ENCODE measurements at places on chromosomes 4 and X.

DNA sequence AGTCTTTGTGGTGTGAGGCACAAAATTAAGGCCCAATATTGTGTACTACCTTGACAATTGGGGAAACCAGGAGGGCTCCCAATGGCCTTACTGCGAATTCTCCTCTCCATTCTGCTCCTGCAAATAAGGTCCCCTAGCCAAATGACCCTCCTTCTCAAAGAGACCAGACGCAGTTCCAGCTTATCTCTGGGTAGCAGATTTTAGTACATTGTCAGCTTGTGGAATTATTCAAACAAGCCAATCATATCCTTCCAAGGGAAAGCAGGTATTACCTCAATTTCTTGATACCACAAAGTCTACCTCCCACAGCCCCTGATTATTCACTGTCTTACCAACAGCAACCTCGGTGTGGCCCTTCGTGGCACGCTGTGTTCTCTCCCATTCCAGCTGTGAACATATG lies 7.8 kb upstream of the ZBTB33 start:
- no peak for DNase-seq

GRCh38 chr4:152771741-152772533 lies 7.6 kb downstream of the TIGD4 start:
- no peak for DNase-seq

GRCh38 chrX:74246524-74246923 lies 57.5 kb upstream of the ZCCHC13 start:
- DNase-seq = no peak

GRCh38 chr4:144283526-144283925 lies 143.0 kb upstream of the GYPA start:
- DNase-seq = no peak

GRCh38 chrX:80765220-80765625 lies 44.5 kb downstream of the BRWD3 start:
- no peak for DNase-seq

- DNase-seq = no peak
Measured at GRCh38 chr4:6991771-6992557, 51.2 kb upstream of the TADA2B start.

- no peak for DNase-seq
Measured at GRCh38 chr4:25223802-25224375, 9.9 kb upstream of the PI4K2B start.

- no peak for DNase-seq
Measured at GRCh38 chr4:81498046-81498445, 26.3 kb upstream of the RASGEF1B start.

- no peak for DNase-seq
Measured at GRCh38 chr4:68465058-68465457, 17.8 kb downstream of the TMPRSS11E start.

DNA sequence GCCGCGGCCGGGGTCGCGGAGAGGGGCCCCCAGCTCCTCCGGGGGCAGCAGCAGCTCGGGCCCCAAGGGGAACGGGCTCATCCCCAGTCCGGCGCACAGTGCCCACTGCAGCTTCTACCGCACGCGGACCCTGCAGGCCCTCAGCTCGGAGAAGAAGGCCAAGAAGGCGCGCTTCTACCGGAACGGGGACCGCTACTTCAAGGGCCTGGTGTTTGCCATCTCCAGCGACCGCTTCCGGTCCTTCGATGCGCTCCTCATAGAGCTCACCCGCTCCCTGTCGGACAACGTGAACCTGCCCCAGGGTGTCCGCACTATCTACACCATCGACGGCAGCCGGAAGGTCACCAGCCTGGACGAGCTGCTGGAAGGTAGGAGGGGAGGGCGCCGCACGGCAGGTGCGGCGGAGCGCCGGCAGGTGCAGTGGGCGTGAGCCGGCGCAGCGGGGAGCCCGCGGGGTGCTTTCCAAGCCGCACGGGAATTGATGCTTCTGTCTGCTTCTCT lies 886 bp downstream of the DCLK2 start:
- no peak for DNase-seq

DNA sequence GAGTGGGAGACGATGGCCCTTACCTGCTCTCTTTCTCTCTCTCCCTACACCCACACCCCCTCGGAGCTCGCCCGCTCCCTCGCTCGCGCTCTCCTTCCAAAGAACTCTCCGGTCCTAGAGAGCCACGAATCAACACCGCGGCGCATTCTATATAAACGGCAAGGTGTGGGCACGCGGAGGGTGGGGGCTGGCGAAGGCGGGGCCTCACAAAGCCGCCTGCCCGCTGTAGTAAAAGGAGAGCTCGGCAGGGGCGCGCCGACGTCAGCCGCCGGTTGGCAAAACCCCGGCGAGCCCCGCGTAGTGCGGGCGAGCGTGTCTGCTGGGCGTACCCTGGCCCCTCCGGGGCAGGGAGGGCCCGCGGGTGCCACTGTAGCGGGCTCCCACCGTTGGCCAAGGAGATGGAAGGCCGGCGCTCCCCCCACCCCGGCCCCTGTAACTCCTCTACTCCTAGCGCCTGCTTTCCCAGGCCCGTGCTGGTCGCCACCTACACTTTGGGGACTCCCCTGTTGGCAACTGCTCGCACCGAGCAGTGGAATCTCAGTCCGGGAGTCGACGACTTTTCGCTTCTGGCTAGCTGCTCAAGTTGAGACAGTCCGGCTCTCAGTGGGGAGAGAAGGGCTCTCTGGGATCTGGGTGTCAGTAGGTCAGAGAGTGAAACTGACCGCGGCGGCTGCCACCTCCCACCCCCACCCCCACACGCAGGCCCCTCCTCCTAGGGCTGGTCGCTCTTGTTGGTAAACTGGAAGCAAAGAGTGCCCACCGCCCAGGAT lies 325.5 kb upstream of the F9 start:
- DNase-seq = no peak

DNA sequence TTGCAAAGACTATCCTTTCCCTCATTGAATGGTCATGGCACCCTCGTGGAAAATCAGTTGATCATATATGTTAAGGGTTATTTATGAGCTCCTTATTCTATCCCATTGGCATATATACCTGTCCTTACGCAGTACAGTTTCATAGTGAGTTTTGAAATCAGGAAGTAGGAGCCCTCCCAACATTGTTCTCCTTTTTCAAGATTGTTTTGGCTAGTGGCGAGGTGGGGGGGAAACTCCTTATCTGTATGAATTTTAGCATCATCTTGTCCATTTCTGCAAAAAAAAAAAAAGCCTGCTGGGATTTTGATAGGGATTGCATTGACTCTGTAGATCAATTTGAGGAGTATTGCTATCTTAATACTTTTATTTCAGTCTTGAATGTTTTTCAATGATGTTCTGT lies 2.5 kb upstream of the USP9X start:
- no peak for DNase-seq

DNA sequence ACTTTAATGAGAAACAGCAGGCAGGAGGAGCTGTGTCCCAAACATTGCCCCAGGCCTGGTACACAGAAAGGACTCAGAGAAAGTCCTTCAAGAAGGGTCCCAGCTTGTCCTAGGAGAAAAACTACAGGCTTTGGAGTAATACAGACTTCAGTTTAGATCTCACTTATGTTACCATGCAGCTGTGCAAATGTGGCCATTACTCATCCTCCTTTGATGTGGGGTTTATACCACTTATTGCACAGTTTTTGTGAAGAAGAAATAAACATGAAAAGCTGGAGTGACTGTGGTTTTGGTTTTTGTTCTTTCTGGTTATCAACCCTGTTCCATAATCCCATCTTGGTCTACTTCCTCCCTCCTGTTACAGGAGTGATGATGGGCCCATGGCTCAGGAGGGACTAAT lies 8.1 kb upstream of the CYTL1 start:
- no peak for DNase-seq

DNA sequence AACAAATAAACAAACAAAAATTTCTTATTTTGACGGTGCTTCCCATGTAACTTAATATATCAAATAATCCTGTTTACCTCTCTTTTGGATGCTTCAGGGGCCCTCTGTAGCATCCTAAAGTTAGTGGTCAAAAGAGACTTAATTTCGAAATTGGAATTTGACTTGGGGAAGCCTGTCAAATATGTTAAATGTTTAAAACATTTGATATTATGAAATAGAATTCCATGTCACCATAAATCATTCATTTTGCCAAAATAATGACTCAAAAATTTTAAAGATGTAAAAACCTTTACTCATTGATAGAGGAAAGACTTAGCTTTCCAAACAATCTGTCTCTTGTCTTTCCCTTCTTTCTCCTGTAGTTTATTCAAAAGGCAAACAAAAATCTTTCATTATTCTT lies 20.6 kb upstream of the TEX13A start:
- no peak for DNase-seq

- no peak for DNase-seq
Measured at GRCh38 chrX:105981772-105982485, 56.6 kb downstream of the SERPINA7 start.

- DNase-seq = no peak
Measured at GRCh38 chr4:187118602-187119120, 395.0 kb upstream of the FAT1 start.

- DNase-seq = no peak
Measured at GRCh38 chr4:100421361-100421978, 96.4 kb downstream of the EMCN start.

DNA sequence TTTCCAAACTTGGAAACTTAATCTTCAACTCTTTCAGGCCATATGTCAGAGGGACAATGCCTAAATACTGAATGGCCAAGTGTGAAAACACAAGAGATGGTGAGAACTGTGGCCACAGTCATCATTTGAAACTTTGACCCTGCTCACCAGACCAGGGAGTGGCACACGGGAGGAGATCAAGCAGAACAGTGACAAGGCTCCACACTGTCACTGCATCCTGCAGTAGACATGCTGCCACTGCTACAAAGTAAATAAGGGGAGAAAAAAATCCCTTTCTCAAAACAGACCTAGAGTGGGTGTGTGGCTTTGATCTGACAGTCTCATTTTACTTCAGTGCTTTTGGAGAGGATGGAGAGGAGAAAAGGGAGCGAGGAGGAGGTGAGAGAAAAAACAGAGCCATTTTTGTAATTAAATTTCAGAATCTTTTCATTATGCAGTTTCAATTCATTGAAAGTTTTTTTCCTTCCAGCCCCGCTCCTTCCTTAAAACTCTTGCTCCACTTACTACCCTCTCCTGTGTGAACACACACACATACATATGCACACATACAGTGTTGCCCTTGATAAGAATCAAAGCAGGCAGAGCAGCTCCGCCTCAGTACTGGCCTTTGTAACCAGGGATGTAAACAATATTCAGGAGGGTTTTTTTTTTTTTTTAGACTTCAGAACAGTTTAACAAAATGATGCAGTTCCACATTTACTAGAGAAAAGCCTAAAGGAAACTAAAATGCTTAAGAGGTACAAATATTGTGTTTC lies 34.4 kb downstream of the NEXMIF start:
- DNase-seq = no peak

GRCh38 chrX:62931625-62932024 lies 419.5 kb downstream of the SPIN4 start:
- no peak for DNase-seq

DNA sequence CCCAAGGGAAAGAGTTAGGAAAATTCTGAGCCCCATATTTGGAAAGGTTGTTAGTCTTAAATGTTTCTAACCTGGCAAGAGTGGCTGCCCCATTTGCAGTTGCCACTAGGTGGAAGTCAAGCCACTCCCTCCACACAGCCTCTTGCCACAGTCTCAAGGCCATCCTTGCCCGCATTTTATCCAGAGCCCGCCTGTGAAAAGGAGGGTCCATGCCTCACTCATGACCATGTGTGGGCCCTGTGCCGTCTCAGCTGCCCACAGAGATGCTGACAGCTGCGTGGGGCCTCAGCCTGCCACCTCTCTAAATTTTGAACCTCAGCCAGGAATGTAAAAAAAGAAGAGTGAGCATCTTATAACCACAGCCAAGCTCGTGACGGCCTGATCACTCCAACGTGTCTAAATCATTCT lies 201.5 kb upstream of the FAM241A start:
- DNase-seq = no peak

DNA sequence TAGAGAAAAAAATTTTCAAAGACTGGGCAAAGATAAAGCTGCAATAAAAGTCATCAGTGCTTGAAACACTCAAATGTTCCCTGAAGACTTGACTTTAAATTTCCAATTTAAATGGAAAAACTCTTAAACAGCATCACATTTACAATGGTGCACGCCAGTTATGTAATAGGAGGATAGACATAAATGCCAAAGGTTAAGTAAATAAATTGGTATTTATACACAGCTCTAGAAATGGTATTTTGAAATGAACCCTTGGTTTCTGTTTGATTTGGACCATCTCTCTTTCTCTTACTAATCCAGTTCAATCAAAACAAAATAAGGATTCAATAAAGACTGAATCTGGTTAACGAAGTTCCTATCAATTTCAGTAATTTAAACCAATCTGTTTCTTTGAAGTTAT lies 272.6 kb downstream of the GPM6A start:
- DNase-seq = no peak

DNA sequence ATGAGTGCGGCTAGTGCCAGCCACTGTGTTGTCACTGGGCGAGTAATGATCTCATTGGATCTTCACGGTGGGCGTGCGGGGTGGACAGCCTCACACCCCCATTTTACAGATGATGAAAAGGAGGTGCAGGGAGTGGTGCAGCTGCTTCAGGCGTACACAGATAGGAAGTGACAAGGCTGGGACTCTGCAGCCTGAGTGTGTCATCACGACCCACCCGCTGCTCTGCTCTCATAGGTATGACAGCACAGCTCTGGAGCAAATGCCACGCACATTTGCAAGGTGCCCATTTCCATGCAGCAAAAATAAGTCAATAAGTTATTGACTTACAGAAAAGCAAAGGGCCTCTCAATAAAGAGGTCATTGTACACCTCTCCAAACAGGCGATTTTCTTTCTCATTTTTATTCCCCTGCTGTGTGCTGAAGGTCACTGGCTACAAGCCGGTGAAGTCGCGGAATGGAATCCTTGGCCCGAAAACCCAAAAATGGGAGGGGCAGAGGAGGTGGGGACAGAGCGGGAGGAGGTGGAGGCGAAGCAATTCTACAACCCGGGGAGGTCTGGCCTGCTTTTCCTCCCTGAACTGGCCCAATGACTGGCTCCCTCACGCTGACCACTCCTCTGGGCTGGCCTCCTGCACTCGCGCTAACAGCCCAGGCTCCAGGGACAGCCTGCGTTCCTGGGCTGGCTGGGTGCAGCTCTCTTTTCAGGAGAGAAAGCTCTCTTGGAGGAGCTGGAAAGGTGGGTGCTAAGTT lies at the start of gene SOD3:
TSS of gene SOD3 (plus strand) at position 658 of the 750 bp plus-strand sequence. CDS start 3,949 bp downstream, outside the sequence.
- no peak for DNase-seq

- no peak for DNase-seq
Measured at GRCh38 chrX:72271091-72271788, 5.8 kb downstream of the RPS4X start.

GRCh38 chr4:3387943-3388361 lies 53.8 kb upstream of the HGFAC start:
- DNase-seq = no peak

DNA sequence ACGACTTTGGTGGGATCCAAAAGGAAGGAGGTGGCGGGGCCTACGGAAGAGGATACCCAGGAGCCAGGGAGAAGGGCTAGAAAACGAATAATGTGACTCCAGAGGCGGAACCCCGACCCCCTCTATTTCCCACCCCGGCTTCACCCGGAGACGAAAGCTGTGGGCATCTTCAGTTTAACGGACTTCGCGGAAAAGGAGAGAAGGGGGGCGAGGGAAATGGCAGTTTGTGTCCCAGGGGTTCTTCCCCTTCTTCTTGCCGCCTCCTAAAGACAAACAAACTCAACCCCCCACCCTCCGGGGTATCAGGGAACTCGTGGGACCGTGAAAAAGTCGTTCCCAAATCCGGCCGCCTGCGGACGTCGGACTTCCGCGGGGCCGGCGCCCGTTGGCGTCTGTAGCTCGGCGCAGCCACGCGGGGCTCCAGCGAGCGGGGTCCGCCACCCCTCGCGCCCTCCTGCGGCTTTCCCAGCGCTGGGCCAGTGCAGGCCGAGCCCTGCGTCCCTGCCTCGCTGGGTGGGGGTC lies 3.6 kb upstream of the LEF1 start:
- DNase-seq = peak; percentile 54

GRCh38 chrX:115348446-115349225 lies 59.1 kb downstream of the LUZP4 start:
- no peak for DNase-seq

- DNase-seq = no peak
Measured at GRCh38 chr4:142265536-142265935, 580.6 kb downstream of the INPP4B start.
